HepG2 (cell line): ENCODE measurements at places on chromosomes 3 and 15. TPM values are rescaled to one million over a fixed set of nuclear protein-coding genes. Genes with fewer than 3 reads are reported as not detected.
A peak's percentile ranks its signal among the peaks of the same experiment; 100 is the strongest.

- no peak for DNase-seq
Measured at GRCh38 chr3:139414608-139415224, 25.3 kb upstream of the COPB2 start.

DNA sequence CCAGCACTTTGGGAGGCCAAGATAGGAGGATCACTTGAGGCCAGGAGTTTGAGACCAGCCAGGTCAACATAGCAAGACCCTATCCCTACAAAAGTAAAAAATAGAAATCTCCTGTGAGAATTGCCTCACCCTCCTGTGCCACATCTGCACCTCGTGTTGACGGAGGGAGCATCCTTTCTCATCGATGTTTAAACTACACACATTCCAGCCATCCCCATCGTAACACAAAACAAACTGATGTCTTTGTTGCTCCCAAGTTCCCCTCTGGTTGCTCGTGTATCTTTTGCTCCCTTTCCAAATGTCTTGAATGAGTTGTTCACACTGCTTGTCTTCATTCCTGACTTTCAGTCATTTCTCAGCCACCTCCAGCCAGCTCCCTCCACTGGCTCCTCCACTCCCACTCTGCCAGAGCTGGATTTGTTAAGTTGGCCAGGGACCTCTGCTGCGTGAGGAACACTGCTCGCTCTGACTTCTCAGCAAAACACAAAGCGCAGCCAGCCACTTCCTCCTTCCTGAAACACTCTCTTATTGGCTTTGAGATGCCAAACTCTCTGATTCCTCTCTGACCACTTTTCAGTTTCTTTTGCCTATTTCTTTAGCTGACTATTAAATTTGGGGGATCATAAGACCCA, 53.6 kb upstream of the ATP13A3 start:
- DNase-seq: no peak

GRCh38 chr3:117201901-117202774, 492.6 kb downstream of the TUSC7 start:
- no peak for DNase-seq

GRCh38 chr3:45628746-45629145, 34.2 kb downstream of the LIMD1 start:
- DNase-seq: no peak

DNA sequence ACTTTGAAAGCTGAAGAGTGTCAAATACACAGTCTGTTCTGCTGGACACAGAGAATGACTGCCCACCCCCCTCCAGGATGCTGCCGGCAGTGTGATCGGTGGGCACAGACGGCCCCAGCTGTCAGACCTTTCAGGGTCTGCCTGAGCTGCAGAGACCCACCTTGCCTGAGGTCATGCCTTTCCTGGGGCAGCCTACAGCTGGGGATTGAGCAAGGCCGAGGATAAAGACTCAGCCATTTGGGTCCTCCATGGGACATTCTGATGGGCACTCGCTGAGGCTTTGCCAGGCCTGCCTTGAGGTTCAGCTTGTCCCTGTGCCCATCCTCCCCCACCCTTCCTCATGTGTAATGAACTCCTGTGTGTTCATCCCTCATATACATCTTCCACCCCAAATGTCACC, 102.3 kb upstream of the SMAD3 start:
- DNase-seq: no peak

DNA sequence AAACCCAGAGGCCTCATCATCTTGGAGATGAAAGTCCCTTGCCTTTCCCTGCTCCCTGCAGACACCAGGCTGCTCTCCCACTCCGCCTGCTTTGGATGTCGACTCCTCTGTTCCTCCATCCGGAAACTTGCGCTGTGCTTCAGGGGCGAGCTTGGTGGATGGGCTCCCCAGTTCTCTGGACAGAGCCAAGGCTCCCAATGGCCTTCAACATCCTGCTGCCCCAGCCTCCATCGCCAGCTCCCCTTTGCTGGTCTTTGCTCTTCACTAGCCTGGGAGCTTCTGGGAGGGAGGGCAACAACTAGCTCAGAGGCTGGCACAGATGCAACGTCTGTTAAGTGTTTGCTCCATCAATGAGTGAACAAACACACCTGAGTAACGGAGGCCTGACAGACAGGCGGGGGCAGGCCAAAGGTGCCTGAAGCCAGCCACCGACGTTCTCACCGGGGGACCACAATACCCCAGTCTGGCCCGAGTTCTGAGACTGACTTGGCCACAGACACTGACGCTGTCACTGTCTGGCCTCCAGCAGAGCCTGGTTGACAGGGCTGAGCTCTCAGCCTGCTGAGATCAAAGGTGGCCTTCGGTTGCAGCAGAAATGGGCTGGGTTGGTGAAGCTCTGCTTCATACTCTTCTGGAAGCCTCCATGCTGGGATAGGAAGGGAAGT, 39.0 kb downstream of the RGMA start:
- no peak for DNase-seq

DNA sequence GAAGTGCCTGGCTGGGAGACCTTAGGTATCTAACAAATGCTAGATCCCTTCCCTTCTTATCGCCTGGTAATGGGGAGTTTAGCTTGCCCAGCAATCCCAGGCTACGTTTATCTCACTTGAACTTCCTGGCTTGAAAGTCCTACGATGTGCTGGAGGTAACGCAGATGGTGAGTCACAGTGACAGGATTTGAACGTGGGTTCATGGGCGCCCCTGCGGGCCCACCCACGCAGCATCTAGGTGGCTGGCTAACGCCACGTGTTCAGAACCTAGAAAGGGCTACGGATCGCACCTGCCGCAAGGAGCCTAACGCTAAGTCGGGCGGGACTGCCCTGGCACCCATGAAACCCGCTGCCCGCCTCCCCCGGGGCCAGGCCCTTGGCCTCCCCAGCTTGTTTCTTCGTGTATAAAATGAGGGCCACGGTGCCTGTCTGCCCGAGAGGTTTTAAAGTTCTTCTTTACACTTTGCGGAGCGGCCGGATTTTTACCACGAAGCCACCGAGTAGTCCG, 600 bp upstream of the USP3 start:
- peak; percentile 71 for DNase-seq

GRCh38 chr3:140250945-140251344, 316.0 kb downstream of the CLSTN2 start:
- DNase-seq: no peak

DNA sequence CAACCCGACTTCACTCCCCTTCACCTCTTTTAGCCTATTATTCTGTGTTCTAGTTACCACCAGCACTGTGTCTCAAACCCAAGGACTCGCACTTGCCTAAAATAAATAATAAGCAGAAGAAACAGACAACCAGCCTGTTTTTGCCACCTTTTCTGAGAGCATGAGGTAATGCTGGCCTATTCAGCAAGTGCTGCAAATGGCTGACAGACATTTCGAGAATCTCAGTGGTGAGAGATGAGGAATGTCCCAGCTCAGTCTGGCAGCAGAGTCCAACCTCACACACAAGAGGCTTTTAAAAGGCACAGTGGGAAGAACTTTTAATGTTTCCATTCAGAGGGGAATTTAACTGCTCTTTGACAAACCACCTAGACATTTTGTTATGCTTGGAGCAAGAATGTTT, 143.3 kb upstream of the GMNC start:
- no peak for DNase-seq

DNA sequence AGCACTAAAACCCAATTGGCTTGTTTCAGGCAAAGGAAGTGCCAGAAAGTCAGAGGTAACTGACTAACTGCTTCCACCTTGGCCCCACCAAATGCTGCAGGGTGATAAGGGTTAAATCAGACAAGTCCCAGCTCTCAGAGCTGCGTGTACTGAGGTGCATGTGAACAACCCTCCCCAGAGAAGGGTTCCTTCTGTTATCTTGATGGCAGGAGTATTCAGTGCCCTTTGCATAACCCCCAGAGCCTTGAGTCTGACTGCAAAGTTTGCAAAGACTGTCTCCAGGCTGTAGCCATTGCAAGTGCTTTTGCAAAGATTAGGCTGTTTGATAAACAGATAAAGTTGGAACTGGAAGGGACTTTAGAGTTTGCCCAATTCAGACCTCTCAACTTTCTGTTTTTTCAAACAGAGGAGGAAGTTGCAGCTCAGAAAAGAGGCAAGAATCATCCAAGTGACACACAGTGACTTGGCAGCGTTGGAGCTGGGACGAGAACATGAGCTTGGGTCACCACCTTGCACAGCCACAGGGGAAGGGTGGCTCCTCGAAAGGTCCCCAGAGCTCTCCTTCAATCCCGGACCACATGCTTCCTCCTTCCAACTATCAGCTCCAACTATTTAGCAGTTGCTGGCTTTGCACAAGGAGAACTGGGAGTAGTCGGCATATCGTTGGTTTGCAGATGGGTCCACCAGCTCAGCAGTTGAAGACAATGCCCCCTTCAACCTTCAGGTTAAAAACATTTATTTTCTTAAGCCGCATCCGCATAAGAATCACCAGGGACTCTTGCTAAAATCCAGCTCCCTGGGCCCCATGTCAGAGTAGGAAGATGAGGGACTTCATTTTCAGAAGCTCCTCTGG, 224.8 kb upstream of the HES1 start:
- DNase-seq: no peak

- no peak for DNase-seq
Measured at GRCh38 chr15:101469520-101470288, 19.8 kb downstream of the PCSK6 start.

GRCh38 chr3:148773805-148774204, 53.8 kb upstream of the CPB1 start:
- no peak for DNase-seq

DNA sequence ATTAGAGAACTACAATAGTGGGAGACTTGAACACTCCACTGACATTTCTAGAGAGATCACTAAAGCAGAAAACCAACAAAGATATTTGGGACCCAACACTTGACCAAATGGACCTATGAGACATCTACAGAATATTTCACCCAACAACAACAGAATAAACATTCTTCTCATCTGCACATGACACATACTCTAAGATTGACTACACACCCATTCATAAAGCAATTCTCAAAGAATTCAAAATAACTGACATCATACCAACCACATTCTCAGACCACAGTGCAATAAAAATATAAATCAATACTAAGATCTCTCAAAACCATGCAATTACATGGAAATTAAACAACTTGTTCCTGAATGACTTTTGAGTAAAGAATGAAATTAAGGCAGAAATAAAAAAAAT, 473.7 kb downstream of the LPP start:
- no peak for DNase-seq

DNA sequence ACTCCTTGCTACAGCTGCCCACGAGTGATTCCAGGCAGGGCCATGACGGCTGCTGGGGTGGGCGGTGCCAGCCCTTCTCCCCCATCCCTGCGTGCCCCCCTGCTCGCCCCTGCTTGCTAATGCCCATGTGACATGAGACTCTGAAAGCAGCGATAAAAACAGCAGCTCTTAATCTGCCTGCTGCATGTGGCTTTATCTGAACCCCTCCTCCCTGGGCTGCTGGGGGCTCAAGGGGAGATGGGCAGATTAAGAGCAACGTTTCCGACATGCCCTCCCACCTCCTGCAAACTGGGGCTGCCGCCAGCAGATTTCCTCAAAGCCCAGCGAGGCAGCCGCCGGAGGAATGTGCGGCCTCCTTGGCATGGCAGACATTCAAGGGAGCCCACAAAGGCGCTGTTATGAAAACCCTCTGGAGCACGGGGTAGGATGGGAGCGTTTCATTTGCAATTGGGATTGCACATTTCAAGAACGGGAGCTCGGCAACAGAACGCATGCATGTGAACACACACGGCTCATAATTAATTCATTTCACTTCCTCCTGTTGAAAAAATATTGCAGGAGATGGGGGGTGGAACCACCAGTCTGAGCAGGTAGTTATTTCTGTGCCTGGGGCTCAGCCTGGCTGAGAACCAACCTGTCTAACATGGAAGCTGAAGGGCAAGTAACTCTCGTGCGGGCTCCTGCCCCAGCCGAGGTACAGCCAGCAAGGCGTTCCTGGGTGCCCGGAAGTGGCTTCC, 504.2 kb upstream of the PROK2 start:
- DNase-seq: no peak

DNA sequence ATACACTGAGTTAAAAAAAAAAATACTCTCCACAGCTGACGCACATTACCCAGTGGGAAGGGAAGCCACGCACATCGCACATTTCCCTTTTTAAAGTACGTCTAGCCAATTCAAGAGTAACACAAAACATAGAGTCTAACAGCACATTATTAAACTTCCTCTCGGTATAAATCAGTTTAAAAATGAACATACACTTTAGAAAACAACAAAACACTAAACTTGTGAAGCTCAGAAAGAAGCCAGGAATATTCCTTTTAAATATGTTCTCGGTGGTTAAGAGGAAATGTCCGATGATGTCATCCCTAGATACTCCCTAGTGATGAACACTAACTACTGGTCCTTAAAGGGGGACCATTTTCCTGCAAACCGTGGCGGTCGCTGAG, 721 bp downstream of the MYEF2 start:
- no peak for DNase-seq

- no peak for DNase-seq
Measured at GRCh38 chr3:187011915-187012314, 81.6 kb downstream of the ST6GAL1 start.

- DNase-seq: no peak
Measured at GRCh38 chr15:98888820-98889479, 118.6 kb downstream of the PGPEP1L start.

GRCh38 chr3:197709135-197709534, 27.6 kb downstream of the RUBCN start:
- no peak for DNase-seq

GRCh38 chr3:193396451-193397244, 18.1 kb upstream of the ATP13A5 start:
- no peak for DNase-seq

GRCh38 chr3:56919797-56920195, 118.0 kb upstream of the ARHGEF3 start:
- no peak for DNase-seq

DNA sequence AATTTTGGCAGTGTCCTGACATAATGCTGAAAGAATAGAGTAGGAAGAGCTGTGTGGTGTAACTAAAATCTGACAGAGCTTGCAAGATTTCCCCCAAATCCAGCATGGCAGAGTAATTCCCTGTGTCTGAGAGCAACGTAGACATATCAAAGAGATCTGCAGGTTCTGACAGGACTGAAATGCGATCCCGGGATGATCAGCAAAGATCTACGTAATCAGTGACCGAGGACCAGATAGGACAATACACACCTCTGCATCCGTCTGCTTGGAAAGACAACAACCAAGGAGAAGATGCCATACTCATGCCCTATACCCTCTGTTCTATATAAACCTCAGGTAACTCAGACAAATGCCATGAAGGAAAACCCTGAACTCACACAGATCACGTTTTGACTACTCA, 26.6 kb upstream of the SYNPR start:
- DNase-seq: no peak

- DNase-seq: peak; percentile 78
Measured at GRCh38 chr15:39581793-39582285, 960 bp downstream of the THBS1 start.

The SOX2 gene
- polyA plus RNA-seq: not detected in 2 replicates

The ROPN1 gene
- not detected in 2 replicates for polyA plus RNA-seq

The FSIP1 gene
- not detected in 2 replicates for polyA plus RNA-seq

The XCR1 gene
- polyA plus RNA-seq: not detected in 2 replicates

The NR2F2 gene
- polyA plus RNA-seq: 4.0 and 4.7 TPM in 2 replicates

The TRIM42 gene
- not detected in 2 replicates for polyA plus RNA-seq

The RASL12 gene
- polyA plus RNA-seq: 0.10 and 0.16 TPM in 2 replicates

The TRH gene
- not detected in 2 replicates for polyA plus RNA-seq

The EPHA6 gene
- not detected in 2 replicates for polyA plus RNA-seq

The STRIT1 gene
- not detected in 2 replicates for polyA plus RNA-seq

The AADAC gene
- polyA plus RNA-seq: 0.71 and 0.87 TPM in 2 replicates

The EIF4A2 gene
- 475 and 596 TPM in 2 replicates for polyA plus RNA-seq

The RASGRP1 gene
- not detected in 2 replicates for polyA plus RNA-seq
